Stomach (tissue), 19 donors: ENCODE measurements at places on chromosomes 16 and 17. TPM values are rescaled to one million over a fixed set of nuclear protein-coding genes. Genes with fewer than 3 reads are reported as not detected.

GRCh38 chr17:79126139-79126538 lies 51.5 kb downstream of the ENGASE start:
- no peak for DNase-seq

- DNase-seq = no peak
Measured at GRCh38 chr16:68972013-68972412, 128.7 kb downstream of the TANGO6 start.

GRCh38 chr17:49337884-49338283 lies 24.2 kb downstream of the ZNF652 start:
- DNase-seq = no peak

- DNase-seq = no peak
Measured at GRCh38 chr17:5378566-5379207, 40.8 kb downstream of the NUP88 start.

Gene HID1
- 94.5 TPM for total RNA-seq

Gene C17orf50
- total RNA-seq = not detected
